NCI-H69 (cell line): ENCODE measurements at places on chromosomes 4 and X.

GRCh38 chr4:55338486-55338885 is 7.6 kb upstream of the SRD5A3 start:
- DNase-seq: no peak

GRCh38 chr4:107736037-107736436 is 16.0 kb upstream of the PAPSS1 start:
- no peak for DNase-seq

- DNase-seq: no peak
Measured at GRCh38 chr4:189162073-189162789, 778.4 kb upstream of the FRG1 start.

DNA sequence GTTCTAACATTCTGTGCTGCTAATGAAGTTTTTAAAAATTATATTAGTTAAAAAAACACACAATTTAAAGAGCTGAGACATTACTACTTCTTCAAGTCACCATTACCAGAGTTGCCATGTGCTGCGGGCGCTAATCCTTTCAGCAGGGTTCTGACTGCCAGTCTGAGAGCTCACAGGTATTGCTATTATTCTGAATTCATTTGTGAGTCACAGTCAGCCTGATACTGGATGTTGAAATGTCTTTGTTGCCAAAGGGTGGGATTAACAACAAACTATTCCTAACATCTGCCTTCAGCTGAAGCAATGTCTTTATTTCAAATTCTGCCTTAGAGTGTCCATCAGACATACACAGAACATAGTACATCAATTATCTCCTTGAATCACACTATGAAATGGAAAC is 197.1 kb upstream of the FGF13 start:
- no peak for DNase-seq

- no peak for DNase-seq
Measured at GRCh38 chrX:42797651-42798269, 19.8 kb upstream of the PPP1R2C start.

GRCh38 chr4:145824463-145824862 is 114.2 kb downstream of the ZNF827 start:
- DNase-seq: peak; percentile 51

DNA sequence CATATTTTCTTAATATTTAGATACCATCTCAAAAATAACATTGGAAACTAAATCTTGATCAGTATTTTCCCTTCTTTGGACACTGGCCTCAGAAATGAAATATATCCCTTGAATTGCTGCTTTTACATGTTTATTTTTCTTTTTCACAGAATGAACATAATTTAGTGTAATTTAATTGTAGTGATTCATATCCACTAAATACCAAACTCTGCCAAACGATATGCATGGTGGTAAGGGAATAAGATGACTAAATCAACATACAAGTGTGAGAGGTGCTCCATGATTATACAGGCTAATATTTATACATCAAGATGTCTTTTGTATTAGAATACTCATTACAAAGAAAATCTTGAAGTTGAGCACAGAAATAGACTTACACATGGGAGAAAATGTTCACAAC is 216.8 kb upstream of the PACRGL start:
- DNase-seq: no peak

DNA sequence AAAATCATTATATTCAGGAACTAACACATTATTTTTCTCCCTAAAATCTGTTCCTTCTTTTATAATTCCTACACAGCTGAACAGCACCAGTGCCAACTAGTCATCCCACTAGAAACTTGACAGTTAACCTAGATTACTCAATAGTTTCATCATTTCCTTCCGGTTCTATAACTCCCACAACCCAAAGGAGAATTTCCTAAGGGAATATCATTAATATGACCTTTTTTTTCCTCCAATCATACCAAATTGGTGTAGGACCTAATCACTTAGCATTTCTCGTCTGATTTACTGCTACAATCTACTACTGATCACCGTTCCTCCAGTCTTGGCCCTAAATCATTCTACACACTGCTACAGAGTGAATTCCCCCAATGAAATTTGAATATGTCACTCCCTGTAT is 45.9 kb downstream of the WDFY3 start:
- DNase-seq: no peak

DNA sequence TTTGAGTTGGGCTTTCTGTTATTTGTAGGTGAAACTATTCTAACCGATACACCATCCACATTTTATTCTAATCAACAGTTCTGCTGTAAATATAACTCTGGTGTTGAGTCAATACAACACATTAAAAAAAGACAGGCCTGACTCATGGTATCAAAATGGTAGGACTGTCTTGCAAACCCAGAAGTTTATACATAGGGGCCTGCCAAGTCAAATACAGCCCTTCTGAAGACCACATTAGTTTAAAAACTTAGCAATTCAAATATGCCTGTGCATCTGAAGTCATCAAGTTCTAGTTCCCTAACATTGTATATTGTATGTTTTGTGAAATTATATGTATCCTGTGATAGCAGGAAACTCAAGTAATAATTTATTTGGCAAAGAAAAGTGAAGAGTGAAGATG is 24.4 kb upstream of the PDE5A start:
- no peak for DNase-seq

- no peak for DNase-seq
Measured at GRCh38 chr4:93320356-93320755, 508.2 kb upstream of the ATOH1 start.

DNA sequence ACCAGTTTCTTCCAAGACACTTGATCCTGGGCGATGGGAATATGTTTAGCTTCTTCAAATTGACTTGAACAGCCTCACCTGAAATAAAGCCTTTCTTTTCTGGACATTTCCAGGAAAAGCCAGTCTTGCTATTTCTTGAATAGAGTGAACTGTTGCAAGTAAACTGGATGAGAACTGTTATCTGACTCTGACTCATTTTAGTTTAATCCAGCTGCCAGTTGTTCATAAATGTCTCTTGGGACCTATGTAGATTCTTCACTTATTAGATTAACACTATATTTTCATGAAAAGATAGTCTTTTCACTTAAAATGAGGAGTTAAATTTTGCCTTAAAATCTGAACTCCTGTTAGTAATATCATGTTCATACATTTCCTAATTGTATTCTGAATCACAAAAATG is 615.4 kb upstream of the GALNT7 start:
- no peak for DNase-seq

GRCh38 chr4:168098248-168098717 is 5.9 kb downstream of the ANXA10 start:
- peak; percentile 18 for DNase-seq

DNA sequence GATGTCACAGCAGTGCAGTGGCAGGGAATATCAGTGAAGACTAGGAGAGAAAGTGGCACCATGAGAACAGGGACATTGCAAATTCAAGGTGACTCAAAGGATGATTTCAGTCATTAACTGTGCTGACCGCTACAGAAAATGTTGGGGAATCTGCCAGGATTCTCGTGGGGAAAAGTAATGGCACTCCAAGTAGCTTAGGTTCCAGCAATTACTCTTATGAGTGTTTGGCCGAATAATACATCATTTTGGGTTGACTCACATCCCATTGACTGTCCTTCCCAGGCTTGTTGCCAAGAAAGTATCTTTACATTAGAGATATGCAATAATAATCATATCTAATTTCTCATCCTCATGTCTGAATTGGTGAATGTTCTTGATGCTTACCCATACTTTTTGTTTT is 1411.1 kb upstream of the PCDH7 start:
- DNase-seq: no peak

- peak; percentile 59 for DNase-seq
Measured at GRCh38 chr4:142353149-142353738, 492.9 kb downstream of the INPP4B start.

- DNase-seq: no peak
Measured at GRCh38 chr4:98529970-98530569, 128.3 kb downstream of the TSPAN5 start.

DNA sequence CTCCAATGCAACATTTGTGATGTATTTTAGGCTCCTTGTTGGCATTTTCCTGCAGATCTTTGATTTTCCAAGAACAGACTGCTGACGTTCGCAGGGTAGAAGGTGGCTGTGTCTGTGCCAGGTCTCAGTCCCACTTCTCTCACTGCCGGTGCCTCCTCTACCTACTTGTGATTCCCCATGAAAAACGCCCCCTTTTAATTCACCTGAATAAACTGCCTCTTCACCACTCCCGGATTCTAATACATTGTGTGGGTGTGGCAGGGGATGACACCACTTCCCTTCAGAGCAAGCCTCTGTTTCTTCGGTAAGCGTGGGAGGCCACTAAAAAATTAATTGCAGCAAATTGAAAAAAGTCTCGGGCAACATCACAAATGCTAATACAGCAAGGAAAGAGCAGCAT is 96.1 kb upstream of the FAM9B start:
- DNase-seq: no peak

DNA sequence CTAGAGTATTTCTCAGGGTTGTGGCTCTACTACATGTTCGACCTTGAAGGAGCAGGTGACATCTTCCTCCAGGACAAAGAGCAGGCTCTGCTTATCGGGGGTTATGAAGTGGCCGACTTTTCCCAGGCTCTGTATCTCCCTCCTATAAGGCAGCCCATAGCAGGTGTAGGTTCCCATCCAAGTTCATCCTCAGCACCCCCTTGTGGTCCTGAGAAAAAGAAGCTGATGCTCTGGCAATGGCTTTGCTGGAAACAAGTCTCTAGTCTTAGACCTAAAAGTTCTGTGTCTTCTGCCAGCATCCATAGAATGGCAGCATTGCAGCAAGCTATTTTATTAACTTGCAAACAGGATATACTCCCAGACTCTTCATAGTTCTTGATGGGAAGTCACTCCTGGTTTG is 836.6 kb upstream of the PRKX start:
- DNase-seq: peak; percentile 30

- DNase-seq: no peak
Measured at GRCh38 chrX:53324803-53325202, 43.4 kb upstream of the IQSEC2 start.

GRCh38 chr4:170818786-170819185 is 729.0 kb upstream of the AADAT start:
- no peak for DNase-seq

DNA sequence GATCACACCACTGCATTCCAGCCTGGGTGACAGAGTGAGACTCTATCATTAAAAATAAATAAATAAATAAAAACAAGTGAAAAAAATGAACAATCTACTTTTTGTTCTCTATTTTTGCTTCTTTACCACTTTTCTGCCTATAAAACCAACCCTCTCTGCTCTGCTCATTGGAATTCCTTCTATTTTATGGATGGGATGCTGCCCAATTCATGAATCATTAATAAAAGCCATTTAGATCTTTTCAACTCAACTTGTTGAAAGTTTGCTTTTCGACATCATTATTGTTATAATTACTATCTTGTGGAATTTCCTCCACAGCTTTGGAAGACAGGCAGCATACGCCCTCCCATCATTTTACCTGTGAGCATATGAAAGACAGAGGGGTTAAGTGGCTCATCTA is 52.1 kb upstream of the SMIM10 start:
- DNase-seq: no peak

GRCh38 chrX:41085512-41085877 is 250 bp downstream of the USP9X start:
- peak; percentile 70 for DNase-seq

DNA sequence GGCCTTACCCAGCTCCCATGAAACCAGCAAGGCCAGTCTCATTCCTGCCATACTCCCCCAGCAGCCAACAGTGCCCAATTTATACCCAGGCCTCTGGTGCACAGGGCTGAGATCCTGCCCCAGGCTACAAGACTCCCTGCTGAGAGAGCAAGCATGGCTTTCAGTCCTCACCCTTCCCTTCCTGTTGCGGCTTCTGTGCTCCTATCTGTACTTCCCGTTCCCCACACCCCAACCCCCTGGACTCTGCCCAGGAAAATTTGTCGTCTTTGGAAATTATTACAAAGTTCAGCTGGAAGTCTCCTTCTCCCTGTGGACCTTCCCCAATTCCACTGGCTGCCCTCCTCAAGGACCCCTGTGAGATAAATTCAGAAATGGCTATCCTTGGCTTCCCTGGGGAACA is 84.1 kb upstream of the GK2 start:
- peak; percentile 45 for DNase-seq

GRCh38 chr4:137707102-137707620 is 174.9 kb upstream of the PCDH18 start:
- DNase-seq: peak; percentile 64

DNA sequence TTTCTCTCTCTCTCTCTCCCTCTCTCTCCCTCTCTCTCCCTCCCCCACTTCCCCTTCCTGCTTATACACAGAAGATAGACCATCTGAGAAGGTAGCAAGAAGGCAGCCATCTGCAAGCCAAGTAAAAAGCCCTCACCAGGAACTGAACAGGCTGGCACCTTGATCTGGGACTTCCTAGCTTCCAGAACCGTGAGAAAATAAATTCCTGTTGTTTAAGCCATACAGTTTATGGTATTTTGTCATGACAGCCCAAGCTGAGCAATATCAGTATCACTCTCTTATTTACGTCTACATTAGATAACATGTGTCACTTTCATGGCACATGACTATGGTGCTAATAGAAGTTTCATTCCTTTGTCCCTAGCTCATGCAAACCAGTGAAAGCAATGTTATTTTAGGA is 581.1 kb downstream of the INPP4B start:
- no peak for DNase-seq

DNA sequence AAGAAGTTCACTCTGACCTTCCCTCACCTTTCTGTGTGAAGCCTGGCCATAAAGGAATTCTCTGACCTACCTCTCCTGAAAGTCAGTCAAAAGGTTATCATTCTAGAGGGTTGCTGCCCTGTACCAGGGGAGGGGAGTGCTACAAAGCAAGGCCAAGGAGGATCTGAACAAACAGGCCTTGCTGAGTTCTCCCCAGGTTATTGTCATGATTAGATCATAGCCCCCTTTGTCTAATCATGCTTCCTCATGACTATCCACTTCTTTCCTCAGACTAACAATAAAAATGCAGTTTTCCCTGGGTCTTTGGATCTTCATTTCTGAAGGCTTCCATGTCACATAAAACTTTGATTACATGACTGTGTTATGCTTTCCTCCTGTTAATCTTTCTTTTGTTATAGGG is 472.0 kb downstream of the IQCM start:
- DNase-seq: no peak
